ENCODE measurements at places on chromosomes 16 and 17.

DNA sequence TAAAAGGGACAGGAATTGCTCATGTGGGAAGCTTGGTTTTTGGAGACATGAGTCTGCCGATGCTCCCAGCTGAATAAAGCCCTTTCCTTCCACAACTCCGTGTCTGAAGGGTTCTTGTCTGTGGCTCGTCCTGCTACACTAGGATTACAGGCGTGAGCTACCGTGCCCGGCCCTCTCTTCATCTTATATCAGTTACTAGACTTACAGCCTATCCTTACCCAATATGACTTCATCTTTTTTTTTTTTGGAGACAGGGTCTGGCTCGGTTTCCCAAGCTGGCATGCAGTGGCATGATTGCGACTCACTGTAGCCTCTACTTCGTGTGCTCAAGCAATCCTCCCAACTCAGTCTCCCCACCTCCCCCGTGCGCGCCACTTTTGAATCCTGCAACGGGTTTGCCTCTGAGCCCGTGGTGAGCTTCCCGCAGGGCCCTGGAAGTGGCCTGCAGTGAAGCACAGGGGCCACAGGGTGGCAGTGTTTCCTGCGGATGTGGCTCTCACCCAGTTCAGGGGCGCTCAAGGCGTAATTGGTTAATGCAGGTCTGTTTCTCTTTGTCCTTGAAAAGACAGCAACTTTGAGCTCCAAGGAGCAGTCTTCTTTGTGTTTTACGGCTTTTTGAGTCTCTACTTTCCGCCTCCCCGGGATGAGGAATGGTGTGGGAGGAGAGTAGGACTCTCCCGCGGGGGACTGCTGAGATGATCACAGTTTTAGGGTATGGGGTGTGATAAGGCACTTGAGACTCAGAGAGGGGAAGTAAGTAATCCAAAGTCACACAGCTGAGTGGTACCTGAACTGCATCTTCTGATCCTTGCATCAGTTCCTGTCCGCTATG is 22.7 kb upstream of the GPRC5B start:
- peak; percentile 53 for DNase-seq

- DNase-seq, result peak; percentile 47
Observed at GRCh38 chr16:67542464-67542863, 13.8 kb downstream of the RIPOR1 start.

DNA sequence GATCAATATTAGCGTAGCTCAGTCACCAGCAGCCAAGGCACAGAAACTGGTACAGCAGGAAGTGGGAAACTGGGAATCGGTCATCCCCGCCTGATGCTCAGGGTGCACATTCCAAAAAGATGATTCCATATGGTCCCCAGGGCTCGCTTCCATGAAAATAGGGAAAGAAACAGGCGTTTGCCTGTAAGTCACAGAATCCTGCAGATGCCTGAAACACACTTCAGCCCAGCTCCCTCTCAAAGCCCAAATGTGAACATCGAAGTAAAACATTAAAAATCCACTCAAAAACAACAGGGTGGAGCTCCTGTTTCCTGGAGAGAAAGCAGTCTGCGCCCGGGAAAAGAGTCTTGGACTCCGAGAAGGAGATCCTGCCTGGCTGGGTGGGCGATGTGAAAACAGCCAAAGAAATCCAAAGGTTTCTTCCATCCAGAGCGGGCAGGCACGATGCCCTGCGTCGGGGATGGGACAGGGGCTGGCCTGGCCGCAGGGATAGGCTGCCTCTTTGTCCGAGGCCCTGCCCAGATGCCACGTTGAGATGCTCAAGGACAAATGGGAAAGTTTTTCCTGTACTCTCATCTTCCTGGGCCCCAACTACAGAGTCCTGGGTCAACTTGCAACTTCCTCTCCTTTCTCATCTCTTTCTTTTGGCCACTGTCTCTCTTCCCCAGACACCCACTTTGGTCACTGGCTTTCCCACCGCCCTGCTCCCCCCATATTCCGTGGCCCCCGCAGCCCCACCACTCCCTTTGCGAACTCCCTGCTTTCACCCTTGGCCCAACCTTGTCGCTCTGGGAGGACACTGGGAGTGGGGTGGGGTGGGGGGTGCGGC is 743 bp downstream of the WIPI1 start:
- no peak for DNase-seq

DNA sequence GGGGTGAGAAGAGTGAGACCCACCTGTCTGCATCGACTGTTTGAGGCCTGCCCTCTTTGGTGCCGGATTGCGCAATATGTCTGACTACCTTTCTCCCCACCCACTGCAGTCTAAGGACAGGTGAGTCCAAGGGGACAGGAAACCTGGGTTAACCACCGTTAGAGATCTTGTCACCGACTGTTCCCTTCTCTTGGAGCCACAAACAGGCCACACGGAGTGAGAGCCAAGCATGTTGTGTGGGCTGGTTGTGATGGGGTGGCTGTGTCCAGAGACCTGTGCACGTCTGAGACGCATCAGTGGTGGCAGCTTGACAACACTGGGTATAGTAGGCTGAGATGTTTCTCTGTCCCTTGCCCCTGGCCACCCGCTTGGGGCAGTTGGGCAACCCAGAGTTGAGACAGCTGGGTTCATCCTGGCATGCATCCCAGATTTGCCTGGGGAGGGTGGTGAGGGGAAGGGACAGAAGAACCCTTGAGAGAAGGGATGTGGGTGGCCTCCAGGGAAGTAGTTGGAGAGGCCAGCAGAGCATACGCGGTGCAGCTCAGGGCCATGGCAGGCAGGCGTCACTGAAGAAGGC is 21.4 kb downstream of the MPRIP start:
- no peak for DNase-seq

- peak; percentile 68 for DNase-seq
Observed at GRCh38 chr16:27245276-27246172, 23.0 kb downstream of the NSMCE1 start.

- DNase-seq, result no peak
Observed at GRCh38 chr16:81004646-81005353, 1.9 kb downstream of the CMC2 start.

DNA sequence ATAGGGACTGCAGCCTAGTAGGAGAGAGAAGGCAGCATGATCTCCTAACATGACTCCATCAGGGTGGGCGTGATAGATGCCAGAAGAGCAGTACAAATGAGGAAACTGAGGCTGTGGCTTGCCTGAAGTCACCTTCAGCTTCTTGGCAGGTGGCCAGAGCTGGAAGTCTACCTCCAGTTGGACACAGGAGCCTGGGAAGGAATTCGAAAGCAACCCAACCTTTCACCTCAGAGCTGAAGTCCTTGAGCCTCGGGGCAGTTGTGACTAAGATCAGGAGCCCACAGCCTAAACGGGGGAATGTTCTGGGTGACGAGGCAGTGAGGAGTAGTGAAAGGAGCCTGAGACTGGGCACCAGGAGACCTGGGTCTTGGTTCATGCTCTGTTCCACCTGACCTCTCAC is 9.4 kb upstream of the SLC52A1 start:
- DNase-seq, result no peak

GRCh38 chr17:29570521-29570920 is 2.0 kb downstream of the TP53I13 start:
- no peak for DNase-seq

- DNase-seq, result no peak
Observed at GRCh38 chr17:80815151-80815681, 176.4 kb upstream of the CHMP6 start.

DNA sequence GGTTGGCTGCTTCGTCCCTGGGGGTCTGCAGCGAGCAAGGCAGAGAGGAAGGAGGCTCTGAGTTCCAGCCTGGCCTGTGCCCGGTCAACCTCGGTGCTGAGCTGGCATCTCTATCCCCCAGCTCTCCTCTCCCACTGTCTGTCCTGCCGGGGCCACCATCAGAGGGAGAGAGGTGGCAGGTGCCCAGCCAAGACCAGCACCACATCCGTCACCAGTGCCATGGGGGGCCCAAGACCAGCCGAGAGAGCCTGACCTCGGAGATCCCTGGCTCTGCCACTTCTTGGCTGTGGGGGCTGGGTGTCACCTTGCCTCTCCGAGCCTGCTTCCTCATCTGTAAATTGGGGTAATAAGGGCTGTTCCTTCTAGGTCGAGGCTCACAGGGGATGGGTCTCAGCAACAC is 560 bp upstream of the P2RX1 start:
- no peak for DNase-seq

DNA sequence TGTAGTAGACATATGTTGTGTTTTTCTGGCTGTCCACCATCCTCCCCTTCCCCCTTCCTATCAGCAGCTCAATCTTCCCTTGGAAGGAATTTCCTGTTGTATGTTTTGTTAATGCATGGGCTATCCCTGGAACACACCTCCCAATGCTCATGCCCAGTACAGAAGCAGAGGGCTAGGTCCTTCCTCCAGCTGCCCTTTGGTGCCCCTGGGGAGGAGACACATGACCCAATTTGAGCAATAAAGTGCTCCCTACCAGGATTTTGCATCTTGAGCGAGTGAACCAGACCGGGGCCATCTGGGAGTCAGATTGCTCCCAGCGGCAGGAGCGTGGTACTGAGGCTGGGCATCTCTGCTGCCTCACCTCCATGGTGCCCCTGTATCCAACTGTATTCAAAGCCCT is 141.5 kb upstream of the MED13 start:
- no peak for DNase-seq

- no peak for DNase-seq
Observed at GRCh38 chr17:4693416-4693815, 10.5 kb downstream of the PELP1 start.

DNA sequence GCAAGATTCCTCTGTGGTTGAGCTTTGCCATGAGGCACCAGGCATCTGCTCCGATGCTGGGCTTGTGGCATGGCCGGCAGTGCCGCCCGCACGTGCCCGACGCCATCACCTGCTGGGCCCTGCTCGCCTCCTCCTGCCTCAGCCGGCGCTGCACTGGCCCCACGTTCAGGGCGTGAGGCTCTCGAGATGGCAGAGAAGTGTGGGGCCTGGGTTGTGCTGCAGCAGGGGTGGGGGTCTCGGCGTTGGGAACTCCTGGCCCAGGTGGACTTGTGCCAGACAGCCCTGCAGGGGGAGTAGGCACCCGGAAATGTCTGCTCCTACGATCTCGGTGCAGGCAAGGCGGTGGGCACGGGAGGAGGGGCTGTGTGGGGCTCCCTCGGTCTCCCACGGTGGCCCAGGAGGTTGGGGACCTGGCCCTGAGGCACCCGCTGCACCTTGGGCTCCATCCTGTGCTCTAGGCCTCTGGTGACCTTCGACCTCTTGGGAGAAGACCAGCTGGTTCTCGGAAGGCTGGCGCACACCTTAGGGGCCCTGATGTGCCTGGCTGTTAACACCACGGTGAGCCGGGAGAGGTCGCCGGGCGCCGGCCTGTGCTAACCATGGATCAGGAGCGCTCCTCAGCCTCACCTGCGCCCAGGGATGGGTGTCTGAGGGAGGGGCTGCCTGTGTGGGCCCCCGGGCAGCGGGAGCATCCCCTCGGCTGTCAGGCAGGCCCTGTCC is 13.5 kb downstream of the TELO2 start:
- no peak for DNase-seq

GRCh38 chr16:79298894-79299799 is 301.4 kb downstream of the MAF start:
- DNase-seq, result no peak

DNA sequence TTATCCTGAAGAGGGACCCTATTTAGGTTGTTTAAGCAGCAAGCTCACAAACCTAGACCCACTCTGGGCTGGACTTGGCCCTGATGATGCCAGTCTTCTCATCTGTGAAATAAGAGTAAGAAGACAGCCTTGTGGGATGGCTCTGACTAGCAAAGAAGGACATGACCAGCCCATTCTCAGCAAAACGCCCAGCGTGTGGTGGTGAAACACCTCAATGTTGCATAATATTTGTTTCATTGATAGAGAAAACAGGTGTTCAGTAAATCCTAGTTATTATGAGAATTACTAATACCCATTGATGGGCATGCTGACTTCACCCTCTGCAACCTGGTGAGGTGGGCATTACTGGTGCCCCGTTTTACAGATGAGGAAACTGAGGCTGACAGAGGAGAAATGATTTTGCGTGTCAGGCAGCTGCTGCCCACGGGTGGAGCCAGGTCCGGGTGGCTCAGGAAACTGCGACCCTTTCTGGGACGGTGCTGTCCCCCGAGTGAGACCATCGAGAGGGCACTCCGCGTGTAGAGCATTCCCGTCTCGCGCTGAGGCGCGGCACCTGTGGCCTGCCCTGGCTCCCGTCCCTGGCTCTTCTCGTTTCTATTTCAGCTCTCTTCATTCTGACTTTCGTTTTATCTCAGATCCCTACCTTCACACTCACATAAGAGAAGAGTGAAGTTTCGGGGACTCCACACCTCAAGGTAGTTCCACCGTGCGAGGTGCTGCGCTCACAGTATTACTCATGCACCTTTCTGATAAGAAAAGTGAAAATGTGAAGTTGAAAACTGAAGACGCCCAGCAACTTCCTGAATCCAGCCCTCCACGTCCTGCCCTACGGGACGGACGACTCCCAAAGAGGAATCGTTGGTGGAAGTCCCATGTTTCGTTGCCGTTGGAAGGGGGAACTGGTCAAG is 48.5 kb downstream of the IRF8 start:
- peak; percentile 56 for DNase-seq

DNA sequence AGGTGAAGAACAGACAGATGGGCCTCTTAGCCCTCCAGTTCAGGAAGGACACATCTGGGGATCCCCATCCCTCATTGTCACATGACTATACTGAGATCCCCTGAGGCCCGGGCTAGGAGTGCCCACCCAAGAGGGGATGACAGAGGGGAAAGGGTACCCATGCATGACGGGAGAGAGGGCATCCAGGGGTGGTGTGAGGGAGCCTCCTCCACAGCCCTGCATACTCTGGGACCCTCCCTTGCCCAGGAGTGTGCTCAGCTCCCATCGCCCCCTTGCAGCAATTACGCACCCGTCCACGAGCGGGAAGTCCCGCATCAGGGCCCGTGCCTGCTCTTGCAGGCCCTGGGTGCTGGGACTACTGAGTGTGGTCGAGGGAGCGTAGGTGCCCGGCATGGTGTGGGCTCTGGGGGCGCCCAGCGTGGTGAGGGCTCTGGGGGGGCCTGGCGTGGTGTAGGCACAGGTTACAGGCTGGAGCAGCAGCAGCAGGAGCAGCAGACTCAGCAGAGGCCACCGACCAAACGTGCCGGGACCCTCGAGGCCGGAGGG is 6.5 kb downstream of the DPEP2 start:
- no peak for DNase-seq

GRCh38 chr16:1044460-1045309 is 27.9 kb upstream of the SSTR5 start:
- DNase-seq, result no peak

GRCh38 chr16:56777001-56777400 is 47.1 kb downstream of the NUP93 start:
- no peak for DNase-seq

GRCh38 chr17:69048634-69049033 is 12.1 kb downstream of the ABCA9 start:
- DNase-seq, result no peak

- DNase-seq, result no peak
Observed at GRCh38 chr16:10610499-10611184, 30.2 kb upstream of the EMP2 start.

DNA sequence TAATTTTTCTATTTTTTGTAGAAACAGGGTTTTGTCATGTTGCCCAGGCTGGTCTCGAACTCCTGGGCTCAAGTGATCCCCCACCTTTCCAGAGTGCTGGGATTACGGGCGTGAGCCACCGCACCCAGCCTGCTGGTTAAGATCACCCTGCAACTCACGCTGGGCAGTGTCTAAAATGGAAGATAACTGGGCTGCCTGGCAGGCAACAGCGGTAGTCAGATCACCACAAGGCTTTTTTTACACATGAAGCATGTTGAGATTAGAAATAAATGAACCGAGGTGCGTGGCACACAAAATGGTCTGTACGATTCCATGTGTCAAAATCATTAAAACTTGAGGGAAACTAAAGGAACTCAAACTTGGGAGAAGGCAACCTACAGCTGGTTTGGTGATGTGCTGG is 26.7 kb downstream of the ZNF276 start:
- DNase-seq, result no peak
